Vagina (tissue), 2 donors: ENCODE measurements at places on chromosomes 7 and 10.

DNA sequence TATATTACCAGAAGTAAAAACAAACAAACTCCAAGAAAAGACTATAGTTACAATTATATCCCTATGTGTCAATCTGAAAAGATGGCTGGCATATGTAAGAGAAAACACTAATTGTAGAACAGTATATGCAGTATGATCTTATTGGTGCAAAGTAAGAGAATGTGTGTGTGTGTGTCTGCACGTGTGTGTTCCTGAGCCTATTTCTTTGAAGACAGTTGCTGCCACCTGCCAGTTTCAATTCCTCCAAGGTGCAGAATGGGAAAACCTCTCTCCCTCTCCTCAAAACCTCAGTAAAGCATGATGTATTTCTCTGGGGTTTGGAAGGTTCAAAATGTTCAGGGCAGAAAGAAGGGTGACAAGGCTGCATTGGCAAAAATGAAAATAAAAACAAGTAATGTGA is 8.8 kb upstream of the SFTPA1 start:
- DNase-seq: no peak

DNA sequence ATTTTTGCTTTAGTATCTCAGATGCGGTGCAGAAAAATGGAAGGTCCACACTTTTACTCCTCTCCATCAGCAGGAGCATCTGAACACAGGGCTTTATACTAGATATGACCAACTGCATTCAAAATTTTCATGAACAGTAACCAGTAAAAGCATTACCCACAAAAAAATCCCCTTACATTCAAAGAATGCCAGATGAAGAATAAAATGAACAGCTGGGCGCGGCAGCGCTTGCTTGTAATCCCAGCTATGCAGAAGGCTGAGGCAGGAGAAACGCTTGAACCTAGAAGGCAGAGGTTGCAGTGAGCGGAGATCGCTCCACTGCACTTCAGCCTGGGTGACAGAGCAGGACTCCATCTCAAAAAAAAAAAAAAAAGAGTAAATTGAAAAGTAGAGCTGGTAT is 3.1 kb downstream of the SAR1A start:
- no peak for DNase-seq

- DNase-seq: no peak
Measured at GRCh38 chr10:97708976-97709946, 4.3 kb upstream of the MARVELD1 start.

DNA sequence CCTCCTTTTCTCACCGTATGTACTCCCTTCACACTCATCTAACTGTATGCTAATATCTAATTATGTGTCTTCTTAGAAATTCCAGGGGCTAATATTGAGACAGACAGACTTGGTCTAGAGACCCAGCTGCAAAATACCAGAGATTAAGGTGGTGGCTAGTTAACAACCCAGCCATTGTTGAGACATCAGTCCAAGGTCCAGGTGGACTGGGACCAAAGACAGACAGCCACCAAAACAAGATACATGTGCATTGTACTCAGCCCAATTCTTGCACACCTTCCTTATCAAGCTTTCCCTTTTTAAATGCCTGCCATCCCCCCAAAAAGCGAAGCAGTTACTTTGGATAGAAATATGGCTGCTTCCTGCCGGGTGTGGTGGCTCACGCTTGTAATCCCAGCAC is 43.3 kb upstream of the LRRN3 start:
- DNase-seq: no peak

GRCh38 chr10:94383530-94383929 is 18.8 kb upstream of the TBC1D12 start:
- no peak for DNase-seq

DNA sequence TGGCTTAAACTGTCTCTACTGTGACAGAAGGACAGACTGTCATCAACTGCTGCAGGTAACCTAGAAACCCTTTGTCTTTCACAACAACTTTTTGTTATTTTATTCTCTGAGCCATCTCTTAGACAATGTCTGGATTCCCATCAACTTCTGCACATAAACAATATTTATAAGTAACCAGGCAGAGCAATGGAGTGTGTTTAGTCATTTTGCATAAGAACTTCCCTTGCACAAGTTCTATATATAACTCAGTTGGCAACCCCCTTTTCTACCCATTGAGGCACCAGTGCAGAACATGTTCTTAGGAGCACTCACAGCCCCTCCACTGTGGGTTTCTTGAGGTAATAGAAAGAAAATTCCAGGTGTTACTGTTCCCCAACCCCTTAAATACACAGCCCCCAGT is 65.0 kb upstream of the IL6 start:
- DNase-seq: no peak

DNA sequence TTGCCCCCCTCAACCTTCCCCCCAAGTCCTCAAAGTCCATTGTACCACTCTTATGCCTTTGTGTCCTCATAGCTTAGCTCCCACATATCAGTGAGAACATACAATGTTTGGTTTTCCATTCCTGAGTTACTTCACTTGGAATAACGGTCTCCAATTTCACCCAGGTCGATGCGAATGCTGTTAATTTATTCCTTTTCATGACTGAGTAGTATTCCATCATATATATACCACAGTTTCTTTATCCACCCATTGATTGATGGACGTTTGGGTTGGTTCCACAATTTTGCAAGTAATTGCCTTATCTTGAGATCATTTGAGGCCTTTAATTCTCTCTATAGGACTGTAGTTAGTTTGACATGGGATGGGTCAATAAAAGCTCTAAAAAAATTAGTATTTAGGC is 124.7 kb downstream of the ARL4A start:
- DNase-seq: no peak

DNA sequence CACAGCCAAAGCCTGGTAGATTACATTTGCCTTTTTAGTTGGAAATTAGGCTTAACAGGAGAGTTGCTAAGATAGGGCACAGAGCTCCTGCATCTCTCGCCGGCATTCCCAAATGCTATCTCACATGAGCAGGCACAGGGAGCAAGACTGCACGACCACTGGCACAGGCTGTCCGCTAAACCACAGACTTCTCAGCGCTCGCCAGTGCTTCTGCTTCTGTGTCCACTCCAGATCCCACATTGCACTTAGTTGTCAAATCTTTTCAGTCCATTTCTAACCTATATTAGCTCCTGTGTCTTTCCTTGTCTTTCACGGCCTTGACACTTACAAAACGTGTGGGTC is 138.9 kb downstream of the EGFR start:
- DNase-seq: peak; percentile 83

DNA sequence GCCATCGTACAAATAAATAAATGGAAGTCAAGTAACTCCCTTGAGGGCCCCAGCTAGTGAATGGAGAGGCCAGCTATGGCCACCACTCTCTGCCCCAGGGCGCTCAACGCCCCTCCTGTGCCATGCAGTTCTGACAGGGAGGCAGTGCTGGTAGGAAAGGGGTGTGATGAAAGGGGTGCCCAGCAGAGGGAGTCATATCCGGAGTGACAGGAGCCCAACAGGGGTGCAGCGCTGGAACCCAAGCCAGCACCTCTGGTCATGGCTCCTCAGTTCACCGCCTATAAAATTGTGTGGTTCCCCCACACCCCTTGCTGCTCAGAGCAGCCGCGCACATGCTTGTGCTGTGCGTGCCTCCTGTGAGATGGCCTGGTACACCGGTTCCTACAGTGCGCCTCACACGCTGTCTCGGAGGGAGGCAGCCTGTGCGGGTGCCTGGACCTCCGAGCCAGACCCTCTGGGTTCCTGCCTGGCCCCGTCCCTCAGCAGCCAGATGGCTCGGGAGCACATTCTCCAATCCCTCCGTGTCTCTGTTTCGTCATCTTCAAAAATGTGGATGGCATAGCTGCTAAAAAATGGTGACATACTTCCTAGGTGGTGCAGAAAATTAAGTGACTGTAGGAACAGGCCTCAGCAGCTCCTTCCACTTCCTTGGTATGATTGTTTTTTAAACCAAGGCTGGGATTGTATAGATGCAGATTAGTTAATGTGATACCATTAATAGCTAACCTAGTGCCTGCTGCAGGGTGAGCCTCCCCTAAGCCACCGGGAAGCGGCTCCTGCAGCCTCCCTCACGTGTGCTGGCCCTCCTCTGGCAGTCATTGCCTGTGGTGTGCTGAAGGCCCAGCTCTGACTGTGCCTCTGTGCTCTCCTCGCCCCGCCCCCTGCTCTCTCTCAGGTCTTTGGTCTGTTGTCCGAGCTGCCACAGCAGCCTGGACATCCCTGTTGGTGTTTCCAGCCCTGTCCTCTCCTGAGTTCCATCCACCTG is 125.8 kb downstream of the EGFR start:
- DNase-seq: no peak

GRCh38 chr10:30784897-30785605 is 155.5 kb upstream of the LYZL2 start:
- no peak for DNase-seq

DNA sequence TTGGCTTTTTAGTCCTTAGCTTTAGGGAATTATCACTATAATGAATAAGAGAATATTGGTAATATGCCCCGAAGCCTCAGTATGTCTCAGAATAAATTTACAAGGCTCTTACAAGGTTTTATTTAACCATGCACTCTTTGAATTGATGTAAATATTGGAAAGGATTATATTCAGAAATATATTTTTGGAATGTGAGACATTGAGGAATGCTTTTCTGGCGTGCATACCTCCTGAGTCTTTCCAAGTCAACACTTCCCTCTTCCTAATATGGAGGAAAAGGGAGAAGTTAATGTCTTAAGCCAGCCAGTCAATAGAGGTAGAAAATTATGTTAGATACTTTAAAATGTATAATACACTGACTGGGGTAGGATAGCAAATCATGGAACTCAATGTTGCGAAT is 1.2 kb upstream of the OR2F1 start:
- DNase-seq: no peak

GRCh38 chr10:117201826-117202225 is 4.5 kb downstream of the KCNK18 start:
- no peak for DNase-seq

DNA sequence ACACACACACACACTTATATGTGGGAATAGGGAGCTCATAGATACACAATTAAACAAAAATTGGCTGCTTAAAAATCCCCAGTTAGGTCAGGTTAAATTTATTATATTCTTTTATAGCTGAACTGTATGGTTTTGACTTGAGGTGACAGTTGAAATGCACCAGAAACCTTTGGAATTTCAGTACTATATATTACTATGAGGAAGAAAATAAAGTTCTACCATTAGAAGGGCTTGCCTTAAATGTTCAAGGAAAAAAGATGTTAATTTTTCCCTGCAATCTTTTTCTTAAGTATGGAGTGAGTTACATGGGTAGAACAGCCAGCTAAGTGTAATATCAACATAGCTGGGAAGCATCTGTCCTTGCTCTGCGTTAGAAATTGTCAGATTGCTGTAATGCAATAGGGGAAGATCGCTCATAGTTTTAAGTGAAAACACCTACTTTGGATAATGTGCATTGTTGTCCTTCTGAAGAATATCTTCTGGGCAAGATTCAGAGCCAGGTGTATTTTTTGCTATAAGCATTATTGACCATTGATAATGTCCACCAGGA is 415.8 kb upstream of the MKI67 start:
- no peak for DNase-seq
